ENCODE measurements at places on chromosomes 16 and 17.
A peak's percentile ranks its signal among the peaks of the same experiment; 100 is the strongest.

DNA sequence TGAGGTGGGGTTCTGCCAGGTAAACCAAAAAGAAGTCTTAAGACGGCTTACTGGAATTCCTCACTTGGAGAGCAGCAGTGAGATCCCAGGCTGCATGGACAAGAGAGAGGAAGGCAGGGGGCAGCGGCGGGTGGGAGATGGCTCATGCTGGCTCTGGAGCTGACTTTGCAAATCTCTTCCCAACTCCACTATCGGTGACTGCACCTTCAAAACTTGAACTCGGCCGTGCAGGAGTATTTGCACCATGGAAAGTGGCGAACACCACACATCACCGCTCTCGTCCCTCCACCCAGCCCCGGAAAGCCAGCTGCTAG, 16.7 kb downstream of the CA5A start:
- no peak for DNase-seq

DNA sequence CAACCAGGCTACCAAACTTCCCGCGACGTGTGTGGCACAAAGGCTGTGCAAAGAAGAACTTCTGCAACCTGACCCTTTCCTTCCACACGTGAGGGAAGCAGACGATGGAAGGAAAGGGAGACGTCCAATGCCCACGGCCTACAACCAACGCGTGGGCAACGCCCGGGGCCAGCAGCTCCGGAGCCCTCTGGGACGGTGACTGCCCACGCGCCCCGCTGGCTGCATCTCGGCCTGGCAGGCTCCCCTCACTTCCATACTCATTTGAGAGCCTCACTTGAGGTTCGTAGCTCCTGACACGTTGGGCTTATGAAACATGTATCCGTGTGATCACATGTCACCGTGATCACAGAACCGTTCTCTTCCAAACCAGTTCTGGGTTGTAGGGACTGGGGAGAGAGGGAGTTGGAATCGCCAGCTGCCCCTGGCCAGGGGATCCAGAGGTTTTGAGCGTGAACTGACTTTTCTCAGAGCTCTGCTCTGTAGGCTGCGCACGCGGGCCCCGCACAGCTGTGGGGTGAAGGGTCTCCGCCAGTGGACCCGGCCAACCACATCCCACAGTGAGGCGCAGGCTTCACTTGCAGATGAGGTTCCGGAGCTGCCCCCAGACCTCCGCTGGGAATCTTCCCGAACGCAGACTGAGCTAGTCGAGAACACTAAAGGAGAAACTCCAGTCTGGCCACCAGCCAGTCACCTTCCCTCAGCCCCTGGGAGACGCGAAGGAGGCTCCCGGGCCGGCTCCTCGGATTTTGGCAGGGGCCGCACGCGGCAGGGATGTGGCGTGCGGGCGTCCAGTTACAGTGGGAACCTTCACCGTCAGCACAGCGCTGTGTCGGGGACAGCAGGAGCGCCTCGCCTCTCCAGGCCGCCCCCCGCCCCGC, 1.0 kb downstream of the LMF1 start:
- DNase-seq, result peak; percentile 24

DNA sequence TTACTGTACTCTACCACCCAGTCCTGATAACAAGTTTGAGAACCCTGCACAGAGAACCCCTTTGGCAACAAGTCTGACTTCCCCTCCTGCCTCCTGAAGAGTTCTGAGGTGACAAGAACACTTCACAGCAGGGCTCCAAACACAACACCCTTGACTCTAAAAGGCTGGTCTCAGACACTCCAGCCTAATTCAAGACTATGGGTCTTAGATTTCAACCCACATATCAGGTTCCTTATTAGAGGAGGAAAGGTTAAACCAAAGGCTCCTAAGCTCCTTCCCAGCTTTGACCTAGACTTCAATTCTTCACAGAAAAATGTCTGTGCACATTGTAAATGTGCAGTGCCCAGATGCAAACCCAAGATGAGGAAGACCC, 23.0 kb downstream of the RANBP10 start:
- DNase-seq, result no peak

GRCh38 chr16:83390759-83391158, 417.0 kb upstream of the HSBP1 start:
- DNase-seq, result no peak

- peak; percentile 45 for DNase-seq
Measured at GRCh38 chr17:969811-970355, 9.7 kb downstream of the NXN start.

DNA sequence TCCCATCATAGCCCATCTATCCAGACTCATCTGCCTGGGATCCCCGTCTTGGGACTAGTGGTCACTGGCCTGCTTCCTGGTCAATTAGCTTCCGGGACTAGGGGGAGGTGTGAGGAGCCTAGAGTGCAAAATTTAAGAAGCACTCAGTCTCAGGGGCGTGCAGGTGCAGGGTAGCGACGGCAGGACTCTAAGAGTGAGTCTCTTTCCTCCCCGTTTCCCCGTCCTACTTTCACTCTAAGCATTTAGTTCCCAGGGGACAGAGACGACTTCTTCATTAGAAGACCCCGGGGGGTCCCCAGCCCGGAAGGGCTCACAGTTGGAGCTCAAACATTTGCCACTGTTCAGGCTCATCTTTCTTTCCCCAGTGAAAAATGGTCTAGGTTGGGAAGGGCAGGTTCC, 677 bp upstream of the ZNHIT3 start:
- DNase-seq, result no peak
